H54 (cell line): ENCODE measurements at places on chromosomes 6 and 20.

DNA sequence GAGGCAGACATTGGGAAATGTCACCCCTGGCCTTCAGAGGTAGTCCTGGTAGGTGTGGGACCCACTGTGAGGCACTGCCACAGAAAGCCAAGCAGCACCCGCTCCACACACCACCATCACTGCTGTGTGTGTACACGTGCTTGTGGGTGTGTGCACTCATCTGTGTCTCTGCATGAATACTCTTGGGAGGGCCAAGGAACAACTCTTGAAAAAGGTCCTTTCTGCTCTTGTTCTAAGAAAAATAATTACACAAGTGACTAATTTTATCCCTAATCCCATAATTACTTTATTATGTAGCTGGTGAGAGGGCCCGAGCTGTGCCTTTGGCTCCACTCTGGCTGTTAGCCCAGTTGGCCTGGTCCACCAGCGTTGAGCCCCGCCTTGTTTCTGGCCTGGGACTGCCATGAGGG is 21.7 kb upstream of the EPB41L1 start:
- no peak for DNase-seq

DNA sequence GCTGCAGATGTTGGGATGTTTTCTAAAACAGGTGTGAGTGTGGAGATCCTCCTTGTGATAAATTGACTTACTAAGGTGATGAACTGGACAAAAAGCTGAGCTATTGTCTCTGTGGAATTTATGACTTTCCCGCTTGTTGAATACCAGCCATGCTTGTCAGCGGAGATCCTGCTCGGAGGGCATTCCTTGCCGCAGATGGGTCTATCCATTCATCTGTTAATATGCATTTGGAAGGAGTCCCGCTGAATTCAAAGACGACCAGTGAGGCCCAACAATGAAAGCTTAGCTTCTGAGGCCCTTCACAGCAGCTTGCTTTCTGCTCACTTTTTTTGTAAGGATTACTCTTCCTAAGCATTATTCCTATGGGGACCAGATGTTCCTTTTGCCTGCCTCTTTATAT is 124.9 kb downstream of the TIAM2 start:
- no peak for DNase-seq

DNA sequence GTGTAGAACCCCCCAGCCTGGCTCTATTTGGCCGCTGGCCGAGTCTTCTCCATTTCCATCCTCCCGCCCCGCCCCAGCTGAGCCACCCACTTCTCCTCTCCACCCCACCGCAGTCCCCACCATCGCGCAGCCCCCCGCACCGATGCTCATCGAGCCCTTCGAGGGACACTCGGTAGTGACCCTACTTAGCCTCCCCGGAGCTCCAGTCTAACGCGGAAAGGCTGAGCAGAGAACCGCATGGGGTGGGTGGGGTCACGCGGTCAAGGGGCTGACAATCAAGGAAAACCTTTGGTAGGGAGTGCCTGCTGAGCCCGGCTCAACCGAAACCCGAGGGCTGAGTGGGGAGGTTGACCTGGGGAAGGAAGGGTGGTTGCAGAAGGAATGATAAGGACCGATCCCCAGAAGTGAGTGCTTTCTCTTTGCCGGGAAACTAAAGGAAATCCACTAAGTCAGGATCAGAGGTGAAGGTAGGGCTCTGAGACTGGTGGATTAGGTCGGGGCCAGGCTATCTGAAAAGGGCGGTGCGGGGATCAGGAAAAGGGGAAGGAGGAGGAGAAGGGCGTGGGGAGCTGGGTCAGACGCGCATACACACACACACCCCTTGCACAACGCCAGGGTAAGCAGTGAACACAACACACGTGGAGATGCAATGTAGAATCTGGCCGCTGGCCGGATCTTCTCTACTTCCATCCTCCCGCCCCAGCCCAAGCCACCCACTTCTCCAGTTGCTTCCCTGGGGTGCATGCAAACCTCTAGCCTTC is 49.8 kb downstream of the CPXM1 start:
- no peak for DNase-seq

GRCh38 chr6:116476002-116476678 is 15.0 kb downstream of the CALHM6 start:
- no peak for DNase-seq

DNA sequence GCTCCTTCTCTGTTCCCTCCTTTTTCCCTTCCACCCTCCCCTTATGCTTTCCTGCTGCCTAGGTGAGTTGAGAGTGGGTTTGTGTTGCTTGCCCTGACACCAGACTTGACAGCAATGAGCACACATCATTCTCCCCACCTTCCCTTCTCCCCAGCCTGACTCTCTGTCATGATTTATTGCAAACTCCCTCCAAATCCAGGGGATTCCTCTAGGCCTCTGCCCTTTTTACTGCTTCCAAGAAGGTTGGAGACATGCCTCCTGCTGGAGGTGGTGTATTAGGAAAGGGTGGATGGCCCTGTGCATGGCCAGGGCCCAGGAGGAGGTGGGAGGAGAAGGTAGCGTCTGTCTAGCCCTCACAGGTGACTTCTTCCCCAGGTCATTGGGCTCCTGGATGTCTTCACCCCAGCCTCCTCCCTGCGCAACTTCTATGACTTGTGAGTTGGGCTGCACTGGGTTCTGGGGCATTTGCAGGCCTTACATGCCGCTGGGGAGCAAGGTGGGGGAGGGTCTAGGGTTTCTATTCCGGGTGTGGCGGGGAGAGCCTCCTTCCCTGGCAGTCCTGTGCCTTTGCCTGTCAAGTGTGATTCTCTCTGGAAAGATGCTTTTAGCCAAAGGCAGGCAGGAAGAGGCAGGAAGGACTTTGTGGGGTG is 2.1 kb downstream of the MAPK13 start:
- DNase-seq = no peak

DNA sequence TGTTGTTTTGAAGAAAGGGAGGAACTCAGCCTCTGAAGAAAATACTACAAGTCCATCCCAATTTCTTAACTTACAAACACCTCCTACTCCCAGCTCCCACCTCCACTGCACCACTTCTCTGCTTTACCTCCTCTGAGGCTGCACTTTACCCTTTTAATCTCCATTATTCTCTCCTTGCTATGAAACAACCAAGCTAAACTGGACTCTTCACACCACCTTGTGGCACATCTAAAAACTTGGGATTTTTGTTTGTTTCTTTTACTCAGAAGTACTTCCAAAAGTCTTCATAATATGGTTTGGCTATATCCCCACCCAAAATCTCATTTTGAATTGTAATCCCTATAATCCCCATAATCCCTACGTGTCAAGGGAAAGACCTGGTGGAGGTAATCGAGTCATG is 142.2 kb downstream of the MOXD1 start:
- DNase-seq = no peak

DNA sequence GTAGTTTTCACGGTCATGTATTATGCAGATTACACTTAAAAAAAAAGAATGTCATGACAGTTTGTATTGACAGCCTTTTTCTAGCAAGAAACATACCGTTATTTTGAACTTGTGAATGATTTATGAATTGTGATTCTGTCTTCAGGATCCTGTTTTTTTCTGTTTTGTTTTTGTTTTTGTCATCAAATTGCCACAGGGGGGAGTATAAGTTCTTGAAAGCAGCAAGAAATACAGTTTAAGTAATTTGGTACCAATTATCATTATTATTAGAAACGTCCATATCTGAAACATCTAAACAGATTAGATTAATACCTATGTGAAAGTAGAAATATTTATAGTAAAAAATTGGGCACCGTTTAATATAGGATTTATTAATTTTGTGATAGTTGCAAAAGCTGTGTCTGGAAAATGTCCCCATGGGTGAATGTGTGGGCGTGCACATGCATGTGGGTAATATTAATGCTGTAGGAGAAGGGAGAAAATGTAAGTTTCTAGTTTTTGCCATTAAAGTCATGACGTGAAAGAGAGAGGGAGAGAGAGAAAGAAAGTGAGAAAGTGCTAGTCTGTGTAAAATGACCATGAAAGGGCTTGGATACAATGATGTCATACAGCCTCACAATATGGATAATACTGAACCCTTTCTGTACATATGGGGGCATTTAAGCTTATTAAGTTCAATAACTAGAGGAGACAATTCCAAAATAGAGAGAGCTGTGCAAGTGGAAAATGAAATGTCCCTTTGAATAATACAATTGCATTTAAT is 9.4 kb upstream of the CCN2 start:
- no peak for DNase-seq

DNA sequence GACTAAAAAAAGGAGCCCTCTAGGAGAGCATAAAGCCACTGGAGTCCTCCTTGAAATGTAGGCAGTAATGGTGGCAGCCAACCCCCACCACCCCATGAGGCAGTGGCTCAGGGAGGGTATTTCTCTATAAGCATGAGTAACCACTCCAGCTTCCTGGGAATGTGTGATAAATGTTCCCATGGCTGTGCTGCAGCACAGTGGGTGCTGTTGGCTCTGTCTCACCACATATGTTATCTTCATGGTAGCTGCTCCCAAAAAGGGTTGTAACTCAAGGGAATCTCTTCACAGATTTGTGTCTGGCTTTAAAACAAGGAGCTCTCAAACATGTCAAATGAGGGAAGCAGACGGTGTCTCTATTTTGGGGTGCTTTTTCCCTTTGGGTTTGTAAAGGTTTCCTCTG is 7.5 kb upstream of the PHACTR1 start:
- peak; percentile 34 for DNase-seq
